ENCODE measurements at places on chromosomes 2 and 18. TPM values are rescaled to one million over a fixed set of nuclear protein-coding genes. Genes with fewer than 3 reads are reported as not detected.

PSMA8 gene
- total RNA-seq: not detected

TEX44 gene
- not detected for total RNA-seq

CRYGC gene
- not detected for total RNA-seq

SRD5A2 gene
- total RNA-seq: not detected

ASXL2 gene
- 8.5 TPM for total RNA-seq

ELOA2 gene
- not detected for total RNA-seq

ZNF396 gene
- total RNA-seq: 0.19 TPM

DHRS9 gene
- 34.2 TPM for total RNA-seq

CENPA gene
- 12.6 TPM for total RNA-seq

DSC3 gene
- total RNA-seq: 148 TPM

DTNB gene
- total RNA-seq: 18.9 TPM

MLPH gene
- total RNA-seq: 7.8 TPM

IKZF2 gene
- 20.2 TPM for total RNA-seq

LOXHD1 gene
- total RNA-seq: not detected

ACMSD gene
- 0.46 TPM for total RNA-seq

FBXO15 gene
- 1.1 TPM for total RNA-seq

CDH20 gene
- total RNA-seq: not detected

ZNF142 gene
- total RNA-seq: 10.6 TPM

NPHP1 gene
- 4.1 TPM for total RNA-seq

SP140L gene
- 6.0 TPM for total RNA-seq

CHN1 gene
- total RNA-seq: 4.4 TPM

COL3A1 gene
- 16.9 TPM for total RNA-seq

CPS1 gene
- total RNA-seq: 10.8 TPM

GCG gene
- not detected for total RNA-seq

CCBE1 gene
- total RNA-seq: 0.85 TPM

SF3B1 gene
- 102 TPM for total RNA-seq

PNPT1 gene
- total RNA-seq: 21.4 TPM

PSME4 gene
- total RNA-seq: 44.3 TPM

ST6GAL2 gene
- total RNA-seq: 0.23 TPM

All from airway epithelial cell (primary cell).